Stomach (tissue), 19 donors: ENCODE measurements at places on chromosomes 2 and 18. TPM values are rescaled to one million over a fixed set of nuclear protein-coding genes. Genes with fewer than 3 reads are reported as not detected.

DNA sequence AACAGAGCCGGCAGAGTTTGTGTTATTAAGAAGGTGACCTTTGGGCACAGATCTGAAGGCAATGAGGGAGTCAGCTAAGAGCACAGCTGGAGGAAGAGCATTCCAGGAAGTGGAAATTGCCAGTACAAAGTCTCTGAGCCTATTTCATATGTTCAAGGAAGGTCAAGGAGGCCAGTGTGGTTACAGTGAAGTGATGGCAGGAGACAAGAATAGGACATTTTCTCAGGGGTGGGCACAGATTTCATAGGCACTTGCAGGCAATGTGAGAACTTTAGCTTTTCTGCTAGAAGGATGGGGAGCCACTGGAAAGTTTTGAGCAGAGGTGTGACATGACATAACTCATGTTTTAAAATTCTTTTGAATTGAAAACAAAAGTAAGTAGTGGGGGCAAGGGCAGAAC, 50.3 kb downstream of the ARHGAP25 start:
- no peak for DNase-seq

The LRRC30 gene
- total RNA-seq: not detected

GRCh38 chr2:100494712-100495111, 24.4 kb downstream of the NMS start:
- DNase-seq: no peak

GRCh38 chr2:199144036-199144435, 313.7 kb downstream of the SATB2 start:
- no peak for DNase-seq

DNA sequence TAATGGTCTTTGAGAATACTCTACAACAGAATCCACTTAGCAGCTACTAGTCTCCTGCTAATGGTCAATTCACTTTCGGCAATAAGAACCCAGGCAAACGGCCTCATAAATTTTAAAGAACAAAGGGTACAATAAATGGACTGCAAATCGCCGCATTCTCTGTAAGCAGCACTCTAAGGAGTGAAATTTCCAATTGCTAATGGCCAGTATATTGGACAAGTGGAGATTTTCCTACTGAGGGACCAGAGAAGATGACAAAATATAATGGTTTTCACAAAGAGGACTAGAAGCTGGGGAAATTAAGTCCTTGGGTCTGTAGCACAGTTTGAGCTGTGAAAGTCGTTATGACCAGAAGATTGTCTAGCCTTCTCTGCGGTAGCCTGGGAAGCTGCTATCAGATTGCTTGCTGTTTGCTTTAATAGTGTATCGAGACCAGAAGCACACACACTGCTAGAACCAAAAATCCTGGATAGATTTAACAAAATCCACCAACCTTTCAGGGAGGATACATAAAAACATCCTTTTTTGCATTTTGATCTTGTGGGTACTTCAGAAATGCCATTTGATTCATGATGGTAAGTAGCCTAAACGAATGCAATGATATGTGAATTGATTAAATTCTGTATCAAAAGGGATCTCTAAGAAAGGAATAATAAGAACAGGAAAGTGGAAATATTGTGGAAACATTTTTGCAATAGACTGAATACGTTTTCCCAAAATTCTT, 53.6 kb upstream of the ATP8B1 start:
- no peak for DNase-seq

DNA sequence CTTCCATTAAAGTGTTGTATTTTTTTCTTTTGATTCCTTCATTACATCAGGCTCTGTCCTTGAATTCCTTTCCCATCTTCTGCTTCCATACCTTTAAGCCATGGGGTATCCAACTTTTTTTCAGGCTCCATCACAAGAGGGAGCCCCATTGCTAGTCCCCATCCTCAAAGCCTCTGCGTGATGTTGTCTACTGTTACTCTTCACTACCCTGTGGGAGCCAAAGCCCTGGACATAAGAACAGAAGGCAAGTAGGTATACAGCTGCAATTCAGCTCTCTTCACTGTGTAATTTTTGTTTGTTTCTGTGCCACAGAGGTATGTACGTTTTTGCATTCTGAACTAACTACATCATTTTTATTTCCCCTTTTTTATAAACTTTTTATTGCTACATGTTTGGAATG, 36.6 kb upstream of the CCNYL1 start:
- no peak for DNase-seq

The RAPGEF4 gene
- total RNA-seq: 23.7 TPM

GRCh38 chr2:64905338-64906024, 83.7 kb upstream of the SLC1A4 start:
- DNase-seq: peak; percentile 52

DNA sequence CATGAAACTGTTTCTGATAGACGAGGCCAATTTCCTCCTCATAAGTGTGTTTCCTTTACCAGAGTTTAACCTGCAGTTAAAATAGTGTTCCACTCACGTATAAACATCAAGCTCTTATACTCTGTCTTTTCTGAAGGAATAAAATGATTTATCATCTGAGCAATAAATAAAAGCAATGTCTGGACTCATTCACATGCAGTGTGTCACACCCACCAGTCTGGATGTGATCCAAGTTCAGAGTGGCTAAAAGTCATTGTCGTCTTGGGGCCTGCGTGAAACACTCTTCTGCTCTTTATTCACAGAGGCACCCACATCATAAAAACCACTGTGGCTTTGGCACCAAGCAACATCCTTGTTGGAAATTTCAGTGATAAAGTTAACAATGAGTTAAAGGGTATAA, 19.5 kb upstream of the SLC9A4 start:
- DNase-seq: no peak

The IFT172 gene
- total RNA-seq: 88.1 TPM

DNA sequence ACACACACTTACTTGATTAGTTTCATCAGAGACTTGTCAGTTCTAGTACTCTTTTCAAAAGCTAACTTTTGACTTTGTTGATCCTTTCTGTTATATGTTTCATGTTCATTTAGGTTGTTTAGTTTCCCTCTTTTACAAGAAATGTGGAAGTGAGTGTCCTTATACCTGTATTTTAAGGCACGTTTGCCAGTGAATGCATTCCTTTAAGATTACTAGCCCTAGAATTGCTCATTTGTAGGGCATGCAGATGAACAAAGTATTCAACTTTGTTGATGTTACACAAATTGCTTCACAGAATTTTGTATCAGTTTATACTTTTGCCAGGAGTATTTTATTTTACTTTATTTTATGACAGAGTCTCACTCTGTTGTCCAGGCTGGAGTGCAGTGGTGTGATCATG, 6.3 kb downstream of the IL1RL2 start:
- no peak for DNase-seq

DNA sequence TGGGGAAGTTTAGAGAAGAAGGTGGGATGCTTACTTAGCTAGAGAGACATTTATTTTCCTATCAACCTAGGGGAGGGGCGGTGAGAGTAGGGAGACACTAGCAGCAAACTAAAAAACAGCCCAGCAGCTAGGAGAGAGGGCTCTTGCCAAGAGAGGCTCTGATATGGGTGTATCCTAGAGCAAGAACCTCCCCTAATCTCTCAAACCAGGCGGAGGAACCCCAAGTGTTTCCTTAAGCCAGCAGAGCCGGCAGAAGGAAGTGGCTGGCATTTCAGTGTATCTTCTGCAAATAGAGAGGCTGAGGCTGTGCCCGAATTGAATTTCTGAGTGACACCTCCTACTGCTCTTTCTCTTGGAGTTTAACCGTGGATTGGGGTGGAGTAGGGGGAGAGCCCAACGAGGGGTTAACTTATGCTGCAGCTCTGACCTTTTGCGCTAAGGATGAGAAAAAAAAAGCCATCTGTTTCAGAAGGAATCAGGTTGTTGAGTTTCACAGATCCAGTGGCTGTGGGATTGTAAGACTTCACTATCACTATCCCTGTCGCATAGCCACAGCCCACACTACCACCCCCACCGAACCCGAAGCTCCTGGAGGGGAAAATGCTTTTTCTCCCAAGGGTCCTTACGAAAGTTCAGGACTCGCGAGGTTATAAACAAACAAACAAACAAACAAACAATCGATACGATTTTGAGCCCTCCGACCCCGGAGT, 1.4 kb downstream of the ST8SIA5 start:
- no peak for DNase-seq

GRCh38 chr2:70720124-70720523, 47.9 kb downstream of the ADD2 start:
- no peak for DNase-seq

DNA sequence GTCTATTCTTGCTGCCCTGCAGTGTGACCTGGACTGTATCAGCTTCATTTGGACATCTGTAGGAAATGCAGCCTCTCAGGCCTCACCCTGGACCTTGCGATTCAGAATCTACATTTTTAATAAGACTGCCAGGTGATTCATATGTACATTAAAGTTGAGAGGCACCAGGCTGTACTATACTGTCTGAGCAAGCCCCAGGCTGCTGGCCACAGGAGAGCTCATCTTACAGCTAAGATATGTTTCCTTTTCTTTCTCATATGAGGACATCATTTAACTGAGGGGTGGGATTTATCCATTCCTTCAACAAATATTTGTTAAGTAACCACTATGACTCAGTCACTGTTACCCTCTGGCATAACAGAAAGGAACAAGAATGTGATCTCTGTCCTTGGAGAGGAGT, 78.2 kb upstream of the GCFC2 start:
- DNase-seq: no peak

The KCNIP3 gene
- 2.4 TPM for total RNA-seq

GRCh38 chr2:220531216-220531615, 903.8 kb downstream of the SLC4A3 start:
- DNase-seq: no peak

The TTN gene
- 1.8 TPM for total RNA-seq

GRCh38 chr18:5503740-5504139, 40.1 kb downstream of the EPB41L3 start:
- no peak for DNase-seq

DNA sequence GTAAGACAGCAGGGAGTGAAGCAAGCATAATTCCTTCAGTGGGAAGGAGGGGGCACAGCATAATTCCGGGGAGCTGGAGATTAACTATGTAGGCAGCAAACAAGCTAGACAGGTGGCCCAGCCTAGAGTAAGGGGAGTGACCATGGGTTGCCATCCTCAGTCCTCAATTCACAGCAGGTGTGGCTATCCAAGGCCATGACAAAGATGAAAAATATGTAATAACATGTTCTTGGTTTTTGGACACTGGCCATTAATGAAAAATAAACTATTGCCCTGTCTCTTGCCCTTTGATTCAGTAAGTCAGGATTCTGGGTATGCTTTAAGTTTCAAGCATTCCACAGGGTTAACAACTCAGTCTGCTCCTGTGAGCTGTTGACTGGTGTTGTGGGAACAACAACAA, 65.0 kb downstream of the CYP1B1 start:
- no peak for DNase-seq

The UBE2E3 gene
- 560 TPM for total RNA-seq

The TPO gene
- 72.1 TPM for total RNA-seq

The KCNG2 gene
- 2.3 TPM for total RNA-seq

GRCh38 chr2:56127463-56128152, 56.2 kb upstream of the CCDC85A start:
- DNase-seq: no peak

The EXOC6B gene
- 28.1 TPM for total RNA-seq

- no peak for DNase-seq
Measured at GRCh38 chr2:118386641-118387302, 298.5 kb downstream of the INSIG2 start.

DNA sequence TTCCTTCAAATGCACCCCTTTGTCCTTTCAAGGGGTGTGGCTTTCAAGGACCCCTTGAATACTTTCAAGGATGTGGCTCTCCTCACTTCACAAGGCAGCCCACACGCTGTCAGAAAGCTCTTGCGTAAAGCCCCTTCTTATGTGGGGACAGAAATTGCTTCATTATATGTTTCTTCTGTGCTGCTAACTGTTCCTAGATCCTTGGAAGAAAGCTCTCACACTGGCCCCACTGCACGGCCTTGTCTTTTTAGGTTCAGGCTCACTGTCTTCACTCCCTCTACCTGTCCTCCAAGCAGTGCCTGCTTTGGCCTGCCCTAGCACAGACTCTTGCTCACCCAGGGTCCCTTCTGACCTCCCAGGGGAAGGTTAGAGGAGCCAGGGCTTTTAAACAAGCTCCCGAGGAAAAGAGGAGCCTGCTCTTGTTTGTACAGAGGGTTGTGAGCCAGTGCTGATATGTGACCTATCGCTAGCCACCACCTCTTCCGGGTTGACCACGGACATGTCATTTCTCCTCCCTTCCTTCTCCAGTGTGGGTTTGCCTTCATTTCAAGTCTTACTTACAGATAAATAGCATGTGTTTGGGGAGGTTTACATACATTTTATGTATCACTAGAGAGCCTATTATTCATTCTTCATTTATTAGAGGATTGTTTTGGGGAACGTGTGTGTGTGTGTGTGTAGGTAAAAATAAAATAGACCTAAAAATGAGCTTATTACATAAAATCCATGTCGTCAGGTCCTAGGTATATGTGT, 94.7 kb downstream of the RTN4 start:
- no peak for DNase-seq

DNA sequence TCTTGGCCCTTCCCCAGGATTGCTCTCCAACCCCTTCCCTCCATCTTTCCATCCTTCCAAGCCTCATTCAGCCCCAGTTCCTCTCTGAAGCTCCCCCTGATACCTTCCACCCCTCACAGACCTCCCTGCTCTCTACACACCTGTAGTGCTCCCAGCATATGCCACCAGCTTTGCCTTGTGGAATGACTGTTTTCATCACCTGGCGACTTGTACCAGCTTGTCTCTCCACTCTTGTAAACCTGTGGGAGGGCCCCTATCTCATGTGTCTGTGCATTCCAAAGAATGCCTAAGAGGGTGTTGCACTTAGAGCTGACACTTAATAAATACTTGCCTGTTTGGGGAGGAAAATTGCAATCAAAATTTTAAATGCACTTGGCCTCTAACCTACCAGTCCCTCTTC, 198.7 kb downstream of the BCL11A start:
- no peak for DNase-seq

DNA sequence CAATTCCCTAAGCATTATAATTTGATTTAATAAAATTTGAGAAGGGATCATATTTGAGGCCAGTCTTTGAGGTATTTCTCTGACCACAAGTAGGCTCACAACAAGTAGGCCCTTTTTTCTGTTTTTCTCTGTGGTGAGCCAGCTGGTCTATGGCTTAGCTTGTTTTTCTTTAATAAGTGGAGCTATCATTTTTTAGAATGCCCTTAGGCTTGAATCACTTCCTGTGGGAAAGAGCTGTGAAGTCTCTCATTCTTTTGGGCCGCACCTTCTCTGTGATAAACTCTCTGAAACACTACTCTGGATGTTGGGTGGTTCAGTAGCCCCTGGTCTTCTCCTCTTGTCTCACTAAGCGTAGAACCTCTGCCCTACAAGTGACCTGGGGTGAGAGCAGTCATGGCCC, 235.9 kb downstream of the SUCLG1 start:
- no peak for DNase-seq

The LTBP1 gene
- 42.9 TPM for total RNA-seq

The CABYR gene
- 4.7 TPM for total RNA-seq

The CD207 gene
- not detected for total RNA-seq

GRCh38 chr18:12065397-12065796, 28.2 kb upstream of the ANKRD62 start:
- no peak for DNase-seq

GRCh38 chr2:234496835-234497593, at the start of gene ARL4C:
Gene ARL4C, minus strand, starts transcription at chr2:234497081. Its CDS starts 495 bp downstream, at chr2:234496586.
- DNase-seq: peak; percentile 71

- DNase-seq: no peak
Measured at GRCh38 chr2:150977296-150977695, 284.4 kb downstream of the RBM43 start.

- no peak for DNase-seq
Measured at GRCh38 chr2:1581965-1582625, 162.2 kb downstream of the PXDN start.
